ENCODE measurements at places on chromosomes 13 and 19. TPM values are rescaled to one million over a fixed set of nuclear protein-coding genes. Genes with fewer than 3 reads are reported as not detected.

DNA sequence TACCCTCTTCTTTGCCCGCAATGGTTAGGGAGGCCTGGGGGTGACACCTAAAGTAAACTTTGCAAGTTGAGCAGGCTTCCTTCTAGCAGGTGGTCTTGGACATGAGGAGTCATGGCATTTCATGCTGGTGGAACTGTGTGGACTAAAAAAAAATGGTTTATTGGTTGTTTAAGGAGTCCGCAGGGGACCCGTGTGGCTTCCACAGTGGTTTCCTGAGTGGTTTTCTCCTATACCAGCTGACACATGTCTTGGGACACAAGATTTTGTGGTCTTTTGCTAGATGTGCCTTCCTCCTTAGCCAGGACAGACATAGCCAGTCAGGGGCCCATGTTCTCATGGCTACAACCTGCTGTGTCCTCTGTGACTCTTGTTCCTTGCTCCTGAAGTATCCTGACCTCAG lies 1.5 kb downstream of the ZNF543 start:
- DNase-seq = no peak

DNA sequence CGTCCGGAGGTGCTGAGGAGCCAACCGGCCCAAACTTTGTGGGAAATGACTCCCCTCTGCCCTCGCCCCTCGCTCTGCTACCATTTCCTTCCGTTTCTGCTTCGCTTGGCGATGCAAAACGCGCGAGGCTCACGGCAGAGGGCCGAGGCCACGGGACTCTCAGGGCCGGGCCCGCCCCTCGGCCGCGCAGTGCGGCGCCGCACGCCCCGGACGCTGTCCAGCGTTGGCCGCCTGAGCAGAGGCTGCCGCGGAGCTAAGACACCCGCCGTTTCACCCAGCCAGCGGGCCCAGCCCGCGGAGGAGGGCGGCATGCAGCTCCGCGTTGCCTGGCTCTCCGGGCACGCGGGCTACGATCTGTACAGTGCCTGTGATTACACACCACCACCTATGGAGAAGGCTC lies 2.1 kb upstream of the ZNF578 start:
- no peak for DNase-seq

Gene SHISA2
- polyA plus RNA-seq = 4.4 TPM

Gene SLC25A41
- 0.43 TPM for polyA plus RNA-seq

DNA sequence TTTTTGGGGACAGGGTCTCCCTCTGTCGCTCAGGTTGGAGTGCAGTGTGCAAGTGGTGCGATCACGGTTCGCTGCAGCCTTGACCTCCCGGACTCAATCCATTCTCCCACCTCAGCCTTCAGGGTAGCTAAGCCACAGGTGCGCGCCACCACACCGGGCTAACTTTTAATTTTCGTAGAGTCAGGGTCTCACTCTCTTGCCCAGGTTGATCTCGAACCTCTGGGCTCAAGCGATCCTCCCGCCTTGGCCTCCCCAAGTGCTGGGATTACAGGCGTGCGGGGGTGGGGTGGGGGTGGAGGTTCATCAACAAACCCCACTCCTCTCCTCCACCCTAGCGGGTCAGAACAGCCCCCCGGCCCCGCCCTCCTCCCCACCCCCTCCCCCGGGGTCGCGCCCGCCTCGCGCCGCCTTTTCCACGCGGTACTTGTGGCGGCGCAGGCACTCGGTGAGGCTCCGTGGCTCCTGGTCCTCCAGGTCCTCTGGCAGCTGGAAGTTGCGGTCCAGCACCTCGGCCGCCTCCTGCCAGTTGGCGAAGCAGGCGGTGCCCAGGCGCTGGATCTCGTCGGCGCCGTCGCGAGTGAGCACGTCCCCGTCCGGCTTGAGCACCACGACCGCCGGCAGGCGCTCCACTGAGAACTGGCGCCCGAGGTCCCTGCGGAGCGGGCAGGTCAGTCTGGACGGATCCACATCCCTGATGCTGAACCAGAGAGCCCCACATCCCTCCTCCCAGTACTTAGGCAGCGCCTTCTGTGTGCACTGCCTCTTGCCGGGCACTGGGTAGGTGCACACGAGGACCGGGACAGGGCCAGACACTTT lies 5.2 kb downstream of the NXNL1 start:
- DNase-seq = peak; percentile 13

GRCh38 chr19:18291590-18292461 lies 10.4 kb upstream of the JUND start:
- DNase-seq = peak; percentile 91

Gene UPF1
- polyA plus RNA-seq = 50.1 TPM

DNA sequence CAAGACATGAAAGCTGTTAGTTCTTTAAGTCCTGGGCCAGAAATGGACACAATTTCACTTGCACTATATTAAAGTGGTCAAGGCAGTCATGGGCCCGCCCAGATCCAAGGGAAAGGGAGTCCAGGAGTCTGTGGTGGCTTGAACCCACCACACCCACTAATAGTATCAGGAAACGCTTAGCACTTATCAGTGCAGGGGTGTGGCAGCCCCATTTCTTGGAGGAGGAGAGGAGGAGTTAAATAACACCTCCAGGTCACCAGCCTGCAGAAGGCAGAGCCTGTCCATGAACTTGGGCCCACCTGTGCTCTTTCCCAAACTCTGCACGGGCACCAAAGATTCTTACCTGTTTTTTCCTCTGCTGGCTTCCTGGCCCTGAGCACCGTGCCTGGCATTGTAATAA lies 5.4 kb upstream of the NTN5 start:
- no peak for DNase-seq

Gene SKA3
- 0.50 TPM for polyA plus RNA-seq

DNA sequence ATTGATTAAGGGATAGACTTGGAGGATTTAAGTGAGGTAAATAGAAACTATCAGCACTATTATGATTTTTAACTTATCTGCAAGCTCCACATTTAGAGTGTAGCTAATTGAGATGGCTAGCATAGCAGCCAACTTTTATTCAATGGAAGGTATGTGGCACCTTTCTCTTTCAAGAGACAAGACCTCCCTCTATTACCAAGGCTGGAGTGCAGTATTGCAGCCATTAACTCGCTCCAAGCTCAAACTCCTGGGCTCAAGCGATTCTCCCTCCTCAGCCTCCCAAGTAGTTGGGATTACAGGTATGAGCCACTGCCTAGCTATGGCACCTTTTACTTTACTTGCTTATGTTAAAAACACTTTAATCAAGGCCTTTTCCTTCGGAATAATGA lies 8.2 kb downstream of the TPT1 start:
- DNase-seq = no peak

DNA sequence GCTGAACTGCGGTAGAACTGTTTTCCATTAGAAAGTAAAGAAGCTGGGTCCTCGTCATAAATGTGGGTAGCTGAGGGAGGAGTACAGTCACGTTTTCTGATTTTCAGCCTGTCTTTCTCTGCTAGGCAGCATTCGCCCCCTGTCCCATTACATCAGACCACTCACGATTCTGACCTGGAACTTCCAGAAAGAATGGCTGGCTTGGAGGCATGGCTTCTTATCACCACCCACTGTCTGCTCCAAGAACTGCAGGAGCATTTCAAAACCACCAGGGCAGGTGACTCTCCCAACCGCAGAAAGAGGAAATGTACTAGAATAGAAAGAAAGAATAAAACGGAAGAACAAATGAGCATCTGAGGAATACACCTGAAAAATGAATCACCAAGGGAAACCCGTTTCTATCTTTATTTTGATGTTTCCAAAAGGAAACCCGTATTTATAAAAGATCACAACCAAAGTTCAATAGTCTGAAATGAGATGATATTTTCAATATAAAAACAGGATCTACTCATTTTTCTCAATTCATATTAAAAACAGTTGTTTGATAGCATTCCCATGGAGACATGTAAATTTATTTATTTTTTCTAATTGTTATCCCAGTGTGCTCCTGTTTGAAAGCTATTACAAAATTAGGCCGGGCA lies 22.1 kb upstream of the POMP start:
- DNase-seq = peak; percentile 67

Gene SRRM5
- 0.22 TPM for polyA plus RNA-seq

Gene PRSS57
- 0.10 TPM for polyA plus RNA-seq

DNA sequence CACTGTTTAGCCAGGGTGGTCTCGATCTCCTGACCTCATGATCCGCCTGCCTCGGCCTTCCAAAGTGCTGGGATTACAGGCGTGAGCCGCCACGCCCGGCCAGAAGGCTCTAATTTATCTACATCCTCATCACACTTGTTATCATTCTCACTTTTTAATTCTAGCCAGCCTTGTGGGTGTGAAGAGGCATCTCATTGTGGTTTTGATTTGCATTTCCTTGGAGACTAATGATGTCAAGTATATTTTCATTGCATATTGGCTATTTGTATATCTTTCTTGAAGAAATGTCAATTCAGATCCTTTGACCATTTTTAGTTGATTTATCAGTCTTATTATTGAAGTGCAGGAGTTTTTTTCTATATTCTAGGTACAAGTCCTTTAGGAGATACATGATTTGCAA lies 27.7 kb upstream of the HIF3A start:
- no peak for DNase-seq

GRCh38 chr13:72886272-72887067 lies 104.5 kb downstream of the PIBF1 start:
- peak; percentile 33 for DNase-seq

GRCh38 chr13:33649212-33649878 lies 168.6 kb upstream of the RFC3 start:
- peak; percentile 18 for DNase-seq

- peak; percentile 36 for DNase-seq
Measured at GRCh38 chr13:33303855-33304597, 18.5 kb upstream of the STARD13 start.

DNA sequence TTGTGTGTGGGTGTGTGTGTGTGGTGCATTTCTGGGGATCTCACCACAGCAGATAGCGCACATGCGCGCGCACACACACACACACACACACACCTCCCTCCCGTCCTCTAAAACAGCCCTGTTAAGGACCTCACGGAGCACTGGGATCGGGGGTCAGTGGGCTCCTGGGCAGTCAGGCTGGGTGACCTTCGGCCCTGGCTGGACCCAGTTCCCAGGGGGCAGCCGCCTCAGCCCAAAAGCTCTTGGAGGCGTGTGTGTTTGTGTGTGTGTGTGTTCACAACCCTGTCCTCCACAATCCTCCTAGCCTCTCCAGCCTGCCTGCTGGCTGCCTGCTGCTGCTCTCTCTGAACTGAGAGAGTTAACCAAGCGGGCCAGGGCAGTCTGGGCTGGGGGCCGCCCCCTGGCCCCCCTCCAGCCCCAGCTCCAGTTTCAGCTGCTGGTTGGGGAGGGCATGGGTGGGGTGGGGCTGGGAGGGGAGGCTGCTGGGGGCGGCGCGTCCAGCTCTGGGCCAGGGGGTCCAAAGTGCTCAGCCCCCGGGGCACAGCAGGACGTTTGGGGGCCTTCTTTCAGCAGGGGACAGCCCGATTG lies at the start of gene FXYD1:
Gene FXYD1 (plus strand): TSS at position 520 of the 588 bp plus-strand sequence. CDS start 1,256 bp downstream, outside the sequence.
- peak; percentile 92 for DNase-seq

DNA sequence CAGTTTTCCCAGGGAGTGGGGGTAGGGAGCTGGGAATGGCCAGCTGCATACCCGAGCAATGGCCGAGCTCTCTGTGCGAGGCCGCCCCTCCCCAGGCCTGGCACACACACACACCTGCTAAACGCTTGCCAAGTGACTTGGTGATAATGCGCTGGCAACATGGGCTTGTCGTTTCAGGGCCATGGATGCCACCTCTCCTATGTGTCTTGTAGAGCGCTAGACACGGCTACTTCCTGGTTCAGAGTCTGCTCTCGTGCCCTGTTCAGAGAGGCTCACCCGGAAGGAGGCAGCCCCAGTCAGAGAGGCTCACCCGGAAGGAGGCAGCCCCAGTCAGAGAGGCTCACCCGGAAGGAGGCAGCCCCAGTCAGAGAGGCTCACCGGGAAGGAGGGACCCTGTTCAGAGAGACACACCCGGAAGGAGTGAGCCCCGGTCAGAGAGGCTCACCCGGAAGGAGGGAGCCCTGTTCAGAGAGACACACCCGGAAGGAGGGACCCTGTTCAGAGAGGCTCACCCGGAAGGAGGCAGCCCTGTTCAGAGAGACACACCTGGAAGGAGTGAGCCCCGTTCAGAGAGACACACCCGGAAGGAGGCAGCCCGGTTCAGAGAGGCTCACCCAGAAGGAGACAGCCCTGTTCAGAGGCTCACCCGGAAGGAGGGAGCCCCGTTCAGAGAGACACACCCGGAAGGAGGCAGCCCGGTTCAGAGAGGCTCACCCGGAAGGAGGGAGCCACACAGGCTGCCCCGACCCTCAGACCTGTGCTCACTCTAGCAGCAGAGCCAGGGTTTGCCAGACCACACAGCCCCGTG lies 4.2 kb downstream of the ADPRHL1 start:
- no peak for DNase-seq

Gene LILRB4
- 153 TPM for polyA plus RNA-seq

Gene PRODH2
- polyA plus RNA-seq = not detected

- peak; percentile 83 for DNase-seq
Measured at GRCh38 chr19:45645631-45646344, 6.6 kb upstream of the EML2 start.

DNA sequence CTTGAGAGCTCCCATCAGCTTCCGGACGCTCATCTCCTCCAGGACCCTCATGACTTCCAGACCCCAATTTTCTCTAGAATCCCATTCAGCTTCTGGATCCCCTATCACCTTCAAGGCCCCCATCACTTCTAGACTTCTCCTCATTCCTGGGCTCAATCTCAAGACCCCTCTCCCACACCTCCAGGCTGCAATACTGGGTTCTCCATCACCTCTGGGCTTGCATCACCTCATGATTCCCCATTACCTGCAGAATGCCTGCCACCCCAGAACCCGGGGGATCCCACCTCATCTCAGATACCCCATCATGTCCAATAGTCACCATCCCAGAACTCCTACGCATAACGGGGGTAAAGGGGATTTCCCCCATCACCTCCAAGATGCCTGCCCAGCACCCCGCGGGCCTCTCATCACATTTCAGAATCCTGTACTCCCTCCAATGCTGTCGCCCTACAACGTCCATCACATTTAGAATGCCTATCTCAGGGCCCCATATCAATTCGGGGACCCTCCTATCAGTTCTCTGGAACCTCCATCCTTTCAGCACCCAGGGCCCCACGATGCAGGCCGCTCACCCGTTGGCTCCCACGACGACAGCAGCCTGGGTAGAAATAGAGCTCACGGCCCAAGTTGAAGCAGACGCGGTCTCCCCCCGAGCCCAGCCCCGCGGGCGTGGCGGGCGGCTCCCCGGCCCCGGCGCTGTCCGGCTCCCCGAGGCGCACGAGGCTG lies 738 bp downstream of the DMWD start:
- no peak for DNase-seq

Gene ODAD3
- polyA plus RNA-seq = 4.5 TPM

Gene DCLK1
- polyA plus RNA-seq = 1.3 TPM

Gene SBSN
- polyA plus RNA-seq = 0.39 TPM

GRCh38 chr19:44356383-44357111 lies at the start of gene ZNF112:
Gene ZNF112, minus strand, starts transcription at chr19:44356680. Its CDS starts 16,141 bp downstream, at chr19:44340539.
- peak; percentile 92 for DNase-seq

- DNase-seq = no peak
Measured at GRCh38 chr13:112441226-112441625, 65.1 kb downstream of the SPACA7 start.

DNA sequence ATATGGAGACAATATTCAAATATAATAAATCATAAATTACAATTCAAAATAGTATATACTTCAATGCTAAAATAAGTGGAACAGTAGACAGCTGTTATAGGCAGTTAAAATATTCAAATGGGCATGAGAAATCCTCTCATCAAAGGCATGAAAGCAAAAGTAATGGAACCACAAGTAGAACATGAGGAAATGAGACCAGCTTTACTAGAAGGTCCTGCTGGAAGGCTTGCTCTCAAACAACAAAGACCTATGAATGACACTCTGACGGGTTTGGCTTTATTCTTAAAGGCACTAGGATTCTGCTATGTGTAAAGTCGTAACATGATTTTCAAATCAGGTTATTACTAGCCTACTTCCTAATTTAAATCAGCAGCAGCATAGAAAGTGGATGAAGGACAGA lies 148.1 kb downstream of the VWA8 start:
- DNase-seq = no peak

Gene ARL11
- polyA plus RNA-seq = 3.0 TPM

Gene ZNF611
- polyA plus RNA-seq = 7.8 TPM
